ENCODE measurements at places on chromosomes 13 and 19. TPM values are rescaled to one million over a fixed set of nuclear protein-coding genes. Genes with fewer than 3 reads are reported as not detected.

DNA sequence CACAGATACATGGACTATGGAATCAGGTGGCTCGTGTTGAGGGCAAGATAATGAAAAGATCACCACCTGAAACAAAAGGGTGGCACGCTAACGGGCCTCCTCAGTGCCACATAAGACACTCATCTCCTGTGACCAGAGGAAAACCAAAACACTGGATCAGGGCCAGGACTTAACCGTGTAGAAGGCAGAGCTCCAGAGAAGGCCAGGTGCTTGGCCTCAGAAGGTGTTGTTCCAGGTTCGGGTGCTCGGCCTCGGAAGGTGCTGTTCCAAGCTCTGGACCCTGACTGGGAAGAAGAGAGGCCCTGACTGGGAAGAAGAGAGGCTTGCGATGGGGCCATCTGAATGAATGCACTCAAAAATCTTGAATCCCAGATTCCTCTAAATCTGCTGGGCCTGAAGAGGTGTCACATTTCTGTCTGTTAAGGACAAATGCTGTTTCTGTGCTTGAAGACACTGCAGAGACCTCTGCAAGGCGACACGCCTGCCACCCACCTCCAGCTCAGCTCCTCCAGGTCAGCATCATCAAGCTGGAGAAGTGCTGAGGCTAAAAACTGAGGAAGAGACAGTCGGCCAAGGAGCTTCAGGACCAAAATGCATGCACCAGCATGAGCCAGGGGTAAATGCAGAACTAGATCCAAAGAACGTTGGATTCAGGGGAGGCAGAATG, 2.7 kb upstream of the RASA3 start:
- DNase-seq, result no peak

ADAMTS10 gene
- 25.0 TPM for polyA plus RNA-seq

- DNase-seq, result no peak
Measured at GRCh38 chr13:39452417-39452816, 150.6 kb downstream of the LHFPL6 start.

GRCh38 chr19:5622465-5623396, at the start of the genes SAFB and SAFB2:
SAFB (plus strand) TSS chr19:5623083; CDS start chr19:5623206, 123 bp downstream.
SAFB2 (minus strand) TSS chr19:5622776; CDS start chr19:5622715, 61 bp downstream.
- peak; percentile 100 for DNase-seq

- no peak for DNase-seq
Measured at GRCh38 chr19:46660008-46660517, 919 bp downstream of the DACT3 start.

FREM2 gene
- 7.7 TPM for polyA plus RNA-seq

GRCh38 chr13:108911807-108912206, 282.4 kb downstream of the MYO16 start:
- DNase-seq, result no peak

- DNase-seq, result no peak
Measured at GRCh38 chr13:30664689-30665275, 47.1 kb downstream of the USPL1 start.

GRCh38 chr13:99055281-99055680, 77.4 kb upstream of the DOCK9 start:
- no peak for DNase-seq

DNA sequence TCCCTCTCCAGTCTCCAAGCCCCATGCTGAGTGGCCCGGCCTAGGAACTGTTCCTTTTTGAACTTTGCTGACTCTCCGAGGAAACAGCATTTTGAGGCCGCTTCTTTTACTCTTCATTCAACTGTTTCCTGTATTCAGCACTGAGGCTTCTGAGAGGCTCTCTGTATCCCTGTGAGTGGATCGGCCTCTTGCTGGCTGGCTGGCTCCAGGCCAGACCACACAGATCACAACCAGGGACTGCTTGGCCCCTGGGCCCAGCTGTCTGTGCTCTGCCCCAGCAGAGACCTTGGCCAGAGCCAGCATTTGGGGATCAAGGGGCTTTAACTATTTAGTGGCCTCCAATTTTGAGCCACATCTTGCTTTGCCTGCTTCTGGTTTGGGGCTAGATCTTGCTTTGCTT, 75.6 kb upstream of the KL start:
- peak; percentile 14 for DNase-seq

F2RL3 gene
- 0.19 TPM for polyA plus RNA-seq

CD209 gene
- 2.3 TPM for polyA plus RNA-seq

DNA sequence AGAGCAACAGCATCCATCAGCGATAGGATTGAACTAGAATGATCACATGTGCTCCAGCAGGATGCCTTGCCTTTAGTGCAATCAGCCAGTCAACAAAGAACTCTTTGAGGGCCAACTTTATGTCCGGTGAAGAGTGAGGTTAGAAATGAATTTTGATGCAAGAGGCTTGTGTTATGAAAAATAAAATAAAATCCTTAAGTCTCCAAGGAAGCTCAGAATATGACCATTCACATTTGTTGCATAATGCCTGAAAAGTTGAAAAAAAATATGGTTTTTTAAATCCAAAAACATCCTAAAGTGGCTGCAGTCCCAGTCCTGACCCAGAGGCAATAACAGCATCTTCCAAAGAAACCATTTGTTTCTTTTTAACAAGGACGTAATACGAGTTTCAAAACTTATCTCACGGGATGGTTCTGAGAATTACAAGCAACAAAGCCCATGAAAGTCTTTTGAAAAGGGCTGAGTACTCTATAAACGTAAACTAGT, 61.3 kb downstream of the DCLK1 start:
- DNase-seq, result peak; percentile 88

GJB6 gene
- polyA plus RNA-seq, result not detected

LYL1 gene
- 5.4 TPM for polyA plus RNA-seq

DNA sequence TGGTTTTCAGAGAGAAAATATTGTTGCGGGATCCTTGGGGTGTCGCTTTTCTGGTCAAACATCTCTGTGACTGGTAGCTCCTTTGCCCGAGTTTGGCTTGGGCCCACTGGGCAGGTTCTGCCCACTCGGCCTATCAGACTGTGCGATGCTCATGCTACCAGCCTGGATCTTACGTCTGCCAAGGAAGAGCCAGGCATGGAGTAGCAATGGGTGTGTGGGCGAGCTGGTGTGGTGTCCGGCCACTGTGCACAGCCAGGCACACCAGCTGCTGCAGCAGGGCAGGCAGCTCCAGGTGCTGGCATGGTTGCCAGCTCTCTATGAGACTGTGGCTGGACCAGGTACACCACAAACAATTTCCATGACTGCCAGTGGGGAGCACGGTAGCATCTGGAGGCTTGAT, 1351.8 kb upstream of the PCDH20 start:
- DNase-seq, result no peak

IGFL3 gene
- polyA plus RNA-seq, result not detected

DNA sequence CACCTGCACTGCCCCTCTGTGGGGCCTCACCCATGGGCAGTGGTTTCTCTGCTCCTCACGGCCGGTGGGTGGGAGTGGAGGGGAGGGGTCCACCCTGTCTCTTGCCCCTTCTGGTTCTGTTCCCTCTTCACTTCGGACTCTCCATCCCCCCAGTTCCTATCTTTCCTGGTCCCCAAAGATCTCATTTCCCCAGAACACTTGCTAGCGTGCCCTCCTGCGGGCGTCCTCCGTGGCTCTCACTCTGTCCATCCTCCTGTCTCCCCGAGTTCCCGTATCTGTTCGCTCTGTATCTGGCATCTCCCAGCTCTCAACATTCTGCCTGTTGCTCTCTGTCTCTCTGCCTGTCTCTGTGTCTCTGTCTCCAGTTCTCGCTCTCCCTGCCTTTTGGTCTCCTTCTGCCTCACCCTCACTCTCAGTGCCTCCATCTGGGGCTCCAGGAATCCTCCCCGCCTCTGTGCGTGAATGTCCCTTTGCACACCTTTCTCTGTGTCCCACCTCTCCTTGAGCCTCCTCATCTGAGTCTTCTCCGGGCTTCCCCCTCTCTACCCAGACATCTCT, 363 bp downstream of the SPIB start:
- no peak for DNase-seq

- DNase-seq, result no peak
Measured at GRCh38 chr13:26847281-26847680, 86.7 kb upstream of the GPR12 start.

KLK2 gene
- polyA plus RNA-seq, result 0.40 TPM

DMKN gene
- 0.59 TPM for polyA plus RNA-seq

DNA sequence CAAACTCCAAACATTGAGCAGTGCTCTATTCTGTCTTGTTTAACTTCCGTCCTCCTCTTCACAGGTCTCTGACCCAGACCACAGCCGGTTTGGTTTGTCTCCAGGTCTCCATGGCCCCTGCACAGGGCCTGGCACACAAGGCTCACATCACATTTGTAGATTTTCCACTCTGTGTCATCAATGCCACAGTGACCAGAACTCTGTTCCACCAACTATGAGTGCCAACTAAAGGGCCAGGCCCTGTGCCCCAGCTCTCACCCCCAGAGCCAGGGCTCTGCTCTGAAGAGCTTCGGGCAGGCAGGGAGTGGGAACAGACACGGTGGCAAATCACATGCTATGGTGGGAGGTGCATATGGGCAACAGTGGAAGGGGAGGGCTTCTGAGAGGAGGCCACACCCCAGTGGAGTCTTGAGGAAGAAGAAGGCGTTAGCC, 16.0 kb downstream of the SMG9 start:
- DNase-seq, result no peak

ZNF599 gene
- 6.4 TPM for polyA plus RNA-seq

GRCh38 chr19:46704379-46705076, 12.4 kb downstream of the PRKD2 start:
- no peak for DNase-seq

TMEM238 gene
- polyA plus RNA-seq, result 0.23 TPM

All from forelimb muscle (tissue), 1 donor.